Heart right ventricle (tissue), 16 donors: ENCODE measurements at places on chromosomes 3 and 15.

DNA sequence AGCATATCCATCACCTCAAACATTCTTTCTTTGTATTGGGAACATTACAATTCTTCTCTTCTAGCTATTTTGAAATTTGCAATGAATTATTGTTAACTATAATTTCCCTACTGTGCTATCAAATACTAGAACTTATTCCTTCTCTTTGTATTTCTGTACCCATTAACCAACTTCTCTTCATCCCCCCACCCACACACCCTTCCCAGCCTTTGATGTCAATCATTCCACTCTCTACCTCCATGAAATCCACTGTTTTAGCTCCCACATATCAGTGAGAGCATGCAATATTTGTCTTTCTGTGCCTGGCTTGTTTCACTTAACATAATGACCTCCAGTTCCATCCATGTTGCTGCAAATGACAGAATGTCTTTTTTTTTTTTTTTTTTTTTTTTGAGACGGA is 30.6 kb downstream of the MRAS start:
- peaks cover 72% of the 10 kb centered on the region for H3K4me1 ChIP-seq
- no peaks in the 10 kb centered on the region for H3K27me3 ChIP-seq
- DNase-seq = no peak
- no peaks in the 10 kb centered on the region for H3K36me3 ChIP-seq

DNA sequence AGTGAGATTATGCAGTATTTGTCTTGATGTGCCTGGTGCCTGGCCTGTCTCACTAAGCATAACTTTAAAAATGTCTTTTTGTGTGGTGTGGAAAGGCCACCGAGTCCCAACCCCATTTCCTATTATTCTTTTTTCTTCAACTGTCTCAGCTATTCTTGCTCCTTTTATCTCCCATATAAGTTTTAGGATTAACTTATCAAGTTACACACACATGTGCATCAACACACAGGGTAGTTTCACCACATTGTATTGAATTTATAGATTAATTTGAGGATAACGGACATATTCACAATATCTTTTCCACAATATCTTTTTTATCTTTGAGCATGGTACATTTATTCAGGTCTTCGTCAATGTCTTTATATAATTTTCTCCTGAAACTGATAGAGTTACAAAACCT is 127.6 kb downstream of the RYR3 start:
- DNase-seq = no peak
- H3K4me3 ChIP-seq = no peak overlapping the region
- no peaks in the 10 kb centered on the region for H3K4me1 ChIP-seq

DNA sequence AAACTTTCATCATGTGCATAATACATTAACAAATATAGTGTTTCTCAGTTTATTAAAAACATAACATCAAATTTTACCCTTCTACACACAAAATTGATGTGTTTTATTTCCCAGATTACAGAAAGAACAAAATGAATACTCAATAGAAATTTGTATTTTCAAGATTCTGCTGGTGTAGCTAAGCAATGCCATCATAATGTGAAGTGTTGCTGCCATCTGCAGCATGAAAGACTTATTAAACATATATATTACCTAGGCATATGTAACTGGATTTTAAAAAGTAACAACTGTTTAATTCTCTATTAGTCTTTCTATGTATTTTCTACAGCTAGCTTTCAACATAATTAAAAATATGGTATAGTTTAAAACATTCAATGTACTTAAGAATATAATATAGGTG is 27.5 kb downstream of the PLSCR5 start:
- no peaks in the 10 kb centered on the region for H3K36me3 ChIP-seq
- no peak overlapping the region for H3K27ac ChIP-seq
- H3K4me1 ChIP-seq = no peaks in the 10 kb centered on the region
- H3K27me3 ChIP-seq = no peaks in the 10 kb centered on the region

DNA sequence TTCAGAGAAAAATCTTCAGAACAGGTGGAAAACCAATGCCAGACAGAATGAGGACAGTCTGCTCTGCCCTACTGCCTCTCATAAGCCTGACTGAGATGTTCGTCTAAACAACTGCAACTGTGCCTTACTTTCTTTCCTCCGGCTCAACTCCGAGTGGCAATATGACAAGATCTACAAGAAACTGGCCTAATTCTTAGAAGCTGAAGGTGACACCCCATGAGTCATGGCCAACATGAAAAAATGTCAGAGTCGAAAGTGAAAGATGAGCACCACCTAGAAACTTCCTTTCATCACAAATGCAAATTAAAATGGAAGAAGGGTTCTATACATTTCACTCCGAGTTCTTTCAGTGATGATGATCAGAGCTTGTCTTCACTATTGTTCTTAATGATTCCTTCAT is 12.9 kb downstream of the PCYT1A start:
- H3K36me3 ChIP-seq = no peaks in the 10 kb centered on the region
- DNase-seq = no peak
- peaks cover 46% of the 10 kb centered on the region for H3K4me1 ChIP-seq
- H3K4me3 ChIP-seq = no peak overlapping the region
- no peak overlapping the region for H3K27ac ChIP-seq

DNA sequence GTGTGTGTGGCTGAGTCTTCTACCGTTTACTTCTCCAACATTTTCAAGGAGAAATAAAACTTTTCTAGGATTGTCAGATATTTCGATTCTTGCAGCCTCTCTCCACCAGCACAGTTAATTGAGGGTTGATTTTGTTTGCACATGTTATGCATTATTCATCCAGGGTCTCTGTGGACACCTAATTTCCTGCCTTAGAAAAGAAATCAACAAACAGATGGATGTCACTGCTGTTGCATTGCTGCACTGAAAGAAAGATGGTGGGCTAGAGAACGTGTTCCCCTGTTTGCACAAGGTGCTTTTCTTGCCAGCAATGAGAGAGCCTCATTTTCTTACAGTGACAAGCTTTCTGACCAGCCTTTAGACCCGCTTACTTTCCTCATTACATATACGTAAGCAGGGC is 150.0 kb downstream of the CLSTN2 start:
- no peak overlapping the region for H3K4me3 ChIP-seq
- no peak for DNase-seq
- H3K27ac ChIP-seq = no peak overlapping the region
- no peaks in the 10 kb centered on the region for H3K4me1 ChIP-seq
- no peaks in the 10 kb centered on the region for H3K36me3 ChIP-seq

DNA sequence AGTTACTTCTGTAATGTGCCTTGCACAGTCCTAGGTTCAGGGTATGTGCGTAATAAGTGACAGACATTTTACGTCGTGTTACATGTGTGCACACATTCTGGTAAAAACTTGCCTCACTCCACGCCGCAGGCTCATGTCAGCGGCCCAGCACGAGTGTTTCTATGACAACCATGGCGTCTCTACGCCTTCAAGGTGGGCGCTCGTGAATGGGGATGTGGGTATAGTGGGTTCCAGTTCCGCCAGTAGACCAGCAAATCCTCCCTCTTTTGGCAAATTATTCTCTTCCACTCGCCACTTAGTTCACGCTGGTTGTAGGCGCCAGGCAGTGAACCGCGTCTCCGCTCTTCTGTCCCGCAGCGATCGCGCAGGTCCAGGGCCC is 40.3 kb downstream of the CHST14 start:
- peak overlapping the region; percentile 67 for H3K4me3 ChIP-seq
- peaks cover 5% of the 10 kb centered on the region for H3K4me1 ChIP-seq
- DNase-seq = no peak
- H3K36me3 ChIP-seq = no peaks in the 10 kb centered on the region
- no peaks in the 10 kb centered on the region for H3K27me3 ChIP-seq

- DNase-seq = no peak
- H3K36me3 ChIP-seq = no peaks in the 10 kb centered on the region
- H3K27ac ChIP-seq = no peak overlapping the region
- no peak overlapping the region for H3K4me3 ChIP-seq
- H3K27me3 ChIP-seq = no peaks in the 10 kb centered on the region
- peaks cover 9% of the 10 kb centered on the region for H3K4me1 ChIP-seq
Observed at GRCh38 chr15:57578288-57578900, 13.3 kb upstream of the MYZAP start.

GRCh38 chr3:25454005-25454927 is 26.2 kb downstream of the RARB start:
- no peaks in the 10 kb centered on the region for H3K36me3 ChIP-seq
- peak overlapping the region; percentile 77 for H3K27ac ChIP-seq
- no peaks in the 10 kb centered on the region for H3K27me3 ChIP-seq
- DNase-seq = no peak
- peaks cover 86% of the 10 kb centered on the region for H3K4me1 ChIP-seq
- H3K4me3 ChIP-seq = peak overlapping the region; percentile 36

GRCh38 chr3:152121270-152121636 is 147.5 kb upstream of the MBNL1 start:
- H3K4me3 ChIP-seq = no peak overlapping the region
- H3K27ac ChIP-seq = no peak overlapping the region
- DNase-seq = no peak
- no peaks in the 10 kb centered on the region for H3K27me3 ChIP-seq

GRCh38 chr3:157279237-157279636 is 119.3 kb upstream of the CCNL1 start:
- no peaks in the 10 kb centered on the region for H3K4me1 ChIP-seq
- H3K36me3 ChIP-seq = no peaks in the 10 kb centered on the region
- H3K4me3 ChIP-seq = no peak overlapping the region

- no peak overlapping the region for H3K27ac ChIP-seq
- peaks cover 39% of the 10 kb centered on the region for H3K4me1 ChIP-seq
- no peak overlapping the region for H3K4me3 ChIP-seq
- DNase-seq = no peak
- no peaks in the 10 kb centered on the region for H3K36me3 ChIP-seq
- no peaks in the 10 kb centered on the region for H3K27me3 ChIP-seq
Observed at GRCh38 chr3:25780618-25781017, 2.6 kb downstream of the NGLY1 start.

- H3K36me3 ChIP-seq = no peaks in the 10 kb centered on the region
- no peak overlapping the region for H3K4me3 ChIP-seq
- no peaks in the 10 kb centered on the region for H3K4me1 ChIP-seq
- DNase-seq = no peak
Observed at GRCh38 chr3:137542049-137542448, 222.1 kb upstream of the SOX14 start.

GRCh38 chr3:5437783-5438323 is 250.3 kb downstream of the EDEM1 start:
- no peaks in the 10 kb centered on the region for H3K36me3 ChIP-seq
- H3K27me3 ChIP-seq = no peaks in the 10 kb centered on the region
- H3K27ac ChIP-seq = no peak overlapping the region

GRCh38 chr15:93986400-93986984 is 244.9 kb upstream of the MCTP2 start:
- H3K36me3 ChIP-seq = no peaks in the 10 kb centered on the region
- H3K4me1 ChIP-seq = peaks cover 7% of the 10 kb centered on the region
- DNase-seq = no peak
- no peaks in the 10 kb centered on the region for H3K27me3 ChIP-seq
- H3K27ac ChIP-seq = no peak overlapping the region
